ENCODE measurements at places on chromosomes 1 and 21.

GRCh38 chr1:73382966-73383365, 815.0 kb downstream of the LRRIQ3 start:
- no peak for DNase-seq

GRCh38 chr1:95437011-95437410, 203.0 kb downstream of the RWDD3 start:
- DNase-seq, result no peak

- no peak for DNase-seq
Measured at GRCh38 chr21:38729754-38730379, 75.9 kb upstream of the ETS2 start.

GRCh38 chr1:110610084-110610483, 3.9 kb upstream of the KCNA2 start:
- no peak for DNase-seq

DNA sequence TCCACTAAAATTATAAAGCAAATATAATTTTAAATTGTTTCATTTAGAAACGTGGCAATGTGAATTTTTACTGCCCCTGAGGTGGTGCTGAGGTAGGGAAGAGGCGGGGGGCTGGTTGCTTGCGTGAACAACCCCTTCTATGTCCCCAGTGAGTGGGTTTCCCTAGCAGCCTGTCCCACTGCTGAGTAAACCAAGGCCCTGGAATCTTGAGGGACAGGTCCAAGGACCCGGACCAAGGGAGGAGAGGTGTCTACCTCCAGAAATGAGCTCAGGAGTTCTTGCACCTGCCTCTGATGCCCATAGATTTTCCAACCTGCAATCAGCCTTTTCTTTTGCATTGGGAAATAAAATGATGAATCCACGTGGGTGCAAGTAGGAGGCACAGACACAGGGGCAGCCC, 649 bp upstream of the LDLRAD1 start:
- no peak for DNase-seq

DNA sequence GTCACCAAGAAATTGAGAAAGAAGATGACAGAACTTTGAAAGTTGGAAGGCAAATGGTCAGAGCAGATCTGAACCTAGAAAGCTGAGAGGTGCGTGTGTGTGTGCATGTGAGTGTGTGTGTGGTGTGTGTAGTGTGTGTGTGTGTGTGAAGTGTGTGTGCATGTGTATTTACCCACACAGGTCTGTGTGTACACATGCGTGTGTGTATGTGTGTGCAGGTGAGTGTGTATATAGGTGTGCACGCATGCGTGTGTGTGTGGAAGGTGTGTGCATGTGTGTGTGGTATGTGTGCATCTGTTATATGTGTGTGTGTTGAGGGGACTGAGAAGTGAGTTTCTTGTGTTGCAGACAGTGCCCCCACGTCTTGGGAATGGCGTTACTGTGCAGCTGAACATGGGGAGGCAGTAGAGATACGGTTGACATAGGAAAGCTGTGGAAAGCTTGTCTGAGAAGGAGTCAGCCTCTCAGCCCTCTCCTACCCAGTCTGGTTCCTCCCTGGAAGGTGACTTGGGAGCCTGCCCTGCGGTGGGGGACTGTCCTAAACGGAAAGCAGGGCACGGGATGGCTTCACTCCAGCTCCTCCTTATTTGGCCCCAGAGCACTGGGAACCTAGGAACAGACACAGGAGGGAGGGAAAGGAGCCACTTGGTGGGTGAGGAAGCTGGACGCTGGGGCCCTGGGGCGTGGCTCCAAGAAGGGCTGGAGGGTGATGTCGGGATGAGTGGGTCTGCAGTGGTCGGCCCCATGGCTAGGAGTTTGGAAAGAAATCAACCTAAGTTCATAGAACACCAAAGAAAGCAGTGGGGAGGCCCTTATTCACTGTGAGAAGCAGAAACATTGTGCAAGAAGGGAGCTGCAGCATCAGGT, 97.2 kb downstream of the PCBP3 start:
- no peak for DNase-seq

DNA sequence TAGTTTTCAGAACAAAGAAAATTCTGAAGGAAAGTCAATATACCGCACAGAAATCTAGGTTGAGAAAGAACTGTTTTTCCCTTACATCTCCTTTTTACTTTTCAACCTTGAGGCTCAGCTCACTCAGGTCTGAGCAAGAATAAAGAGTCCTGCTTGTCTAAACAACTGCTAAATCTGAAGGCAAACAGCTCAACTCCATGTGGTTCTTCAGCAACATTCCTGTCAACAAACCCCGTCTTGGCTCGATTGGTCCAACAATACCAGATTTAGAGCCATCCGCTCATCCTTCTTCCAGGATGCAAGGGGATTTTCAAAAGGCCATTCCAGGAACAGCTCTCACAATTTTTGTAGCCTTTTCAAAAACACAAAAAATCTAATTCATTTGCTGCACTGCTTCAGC, 119.8 kb downstream of the HLCS start:
- no peak for DNase-seq

DNA sequence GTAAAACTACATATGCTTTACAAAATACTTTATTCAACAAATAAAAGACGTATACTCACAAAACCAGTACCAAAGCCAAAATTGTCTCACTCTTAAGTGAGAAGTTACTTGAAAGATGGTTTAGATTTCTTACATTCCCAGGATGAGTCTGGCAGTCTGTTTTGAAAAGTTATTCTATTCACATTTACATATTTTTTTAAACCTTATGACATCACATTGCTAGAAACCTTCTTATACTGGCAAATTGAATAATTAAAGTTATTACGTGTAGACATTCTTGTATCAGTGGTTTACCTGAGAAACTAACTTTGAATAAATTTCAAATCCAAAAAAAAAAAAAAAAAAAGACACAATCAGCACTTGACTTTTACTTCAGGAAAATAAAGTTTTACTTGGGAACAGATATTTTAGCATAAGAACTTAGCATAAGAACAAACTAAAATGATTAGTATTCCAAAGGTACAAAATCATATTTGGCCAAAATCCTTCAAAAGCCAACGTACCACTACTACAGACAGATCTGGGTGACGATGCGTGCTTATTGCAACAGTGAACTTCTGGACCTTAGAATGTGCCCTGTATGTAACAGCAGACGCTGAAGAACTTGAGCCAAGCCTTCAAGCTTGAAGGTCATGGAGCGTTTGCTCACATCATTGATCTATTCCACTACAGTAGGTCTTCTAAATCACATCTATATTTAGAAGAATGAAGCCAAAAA, 2.5 kb downstream of the CDC42BPA start:
- peak; percentile 14 for DNase-seq

- no peak for DNase-seq
Measured at GRCh38 chr1:7644086-7644485, 127.0 kb upstream of the VAMP3 start.

DNA sequence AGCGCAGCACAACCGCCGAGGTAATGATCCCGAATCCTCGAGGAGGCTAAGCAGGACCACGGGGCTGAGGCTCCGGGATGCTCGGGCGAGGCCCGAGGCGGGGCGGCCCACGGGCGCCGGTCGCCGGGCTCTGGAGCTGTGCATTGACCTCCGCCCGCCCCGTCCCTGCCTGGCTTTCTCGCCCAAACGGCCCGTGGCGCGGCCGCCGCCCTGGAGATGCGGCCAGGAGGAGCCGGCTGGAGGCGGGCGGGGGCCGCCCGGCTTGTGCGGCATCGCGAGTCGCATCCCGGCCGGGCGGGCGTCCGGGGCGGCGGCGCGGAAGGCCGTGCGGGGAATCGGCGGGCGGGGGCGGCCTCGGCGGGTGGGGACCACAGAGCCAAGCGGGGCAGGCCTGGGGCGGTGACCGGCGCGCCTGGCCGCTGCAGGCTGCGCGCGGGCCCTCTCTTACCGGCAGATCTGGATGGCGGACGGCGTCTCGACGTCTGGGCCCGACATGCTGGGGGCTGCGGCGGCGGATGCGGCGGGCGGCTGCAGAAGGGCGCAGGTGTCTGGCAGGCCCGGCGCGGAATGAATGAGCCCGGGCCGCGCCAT, 663 bp downstream of the ACOT7 start:
- DNase-seq, result no peak

DNA sequence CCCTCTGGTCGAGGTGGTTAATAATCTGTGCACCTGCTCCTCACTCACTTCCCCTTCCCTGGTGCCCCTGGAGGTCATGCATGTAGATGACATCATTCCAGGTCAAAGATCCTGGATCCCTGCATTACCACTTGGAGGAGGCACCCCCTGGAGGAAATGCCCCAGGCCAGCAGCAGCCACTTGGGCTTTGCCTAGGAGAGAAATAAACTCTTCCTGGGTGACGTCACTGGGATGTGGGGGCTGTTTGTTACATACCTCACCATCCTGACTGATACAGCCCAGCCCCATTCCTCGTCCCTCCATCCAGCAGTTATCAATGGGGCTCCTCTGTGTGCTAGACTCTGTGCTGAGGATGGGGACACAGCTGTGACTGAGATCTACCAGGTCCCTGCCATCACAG, 433.6 kb downstream of the PTPRU start:
- no peak for DNase-seq

GRCh38 chr21:45995686-45996179, 14.2 kb downstream of the COL6A1 start:
- DNase-seq, result no peak

DNA sequence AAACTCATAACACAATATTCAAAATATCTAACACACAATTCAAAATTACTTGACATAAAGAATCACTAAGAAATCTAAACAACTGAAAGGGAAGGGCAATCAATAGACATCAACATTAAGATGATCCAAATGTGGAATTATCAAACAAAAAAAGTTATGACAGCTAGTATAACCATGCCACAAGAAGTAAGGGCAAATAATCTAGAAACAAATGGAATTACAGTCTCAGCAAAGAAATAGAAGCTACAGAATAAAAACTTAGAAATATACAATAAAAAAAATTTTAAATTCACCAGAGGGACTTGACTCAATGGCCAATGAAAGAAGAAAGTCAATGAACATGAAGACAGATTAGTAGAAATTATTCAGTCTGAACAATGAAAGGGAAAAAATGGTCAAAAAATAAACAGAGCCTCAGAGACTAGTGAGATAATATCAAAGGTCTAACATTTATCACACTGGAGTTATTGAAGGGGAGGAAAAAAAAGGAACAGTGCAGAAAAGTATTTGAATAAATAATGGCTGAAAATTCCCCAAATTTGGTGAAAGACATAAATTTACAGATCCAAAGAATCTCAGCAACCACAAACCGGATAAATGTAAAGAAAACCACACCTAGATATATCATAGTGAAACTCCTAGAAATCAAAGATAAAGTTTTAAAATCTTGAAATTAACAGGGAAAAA, 41.8 kb downstream of the BARHL2 start:
- DNase-seq, result no peak

- peak; percentile 76 for DNase-seq
Measured at GRCh38 chr1:177945943-177946650, 23.8 kb downstream of the SEC16B start.

DNA sequence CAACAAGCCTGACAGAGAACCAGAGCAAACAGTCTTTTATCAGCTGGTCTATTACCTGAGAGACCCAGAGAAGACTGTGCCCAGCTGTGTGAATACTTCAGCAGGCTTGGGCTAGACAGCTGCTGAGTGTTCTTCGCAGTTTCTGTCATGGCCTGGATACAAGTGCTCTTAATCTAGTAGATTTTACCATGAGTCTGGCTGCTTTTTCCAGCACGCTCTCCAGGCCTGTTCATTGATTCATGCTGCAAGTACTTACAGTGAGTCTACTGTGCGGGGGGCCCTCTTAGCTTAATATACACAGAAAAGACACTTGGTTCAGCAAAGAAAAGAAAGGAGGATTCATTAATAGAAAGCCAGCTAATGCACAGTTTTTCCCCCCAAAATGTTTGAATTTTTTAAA, 48.5 kb downstream of the RGS7 start:
- no peak for DNase-seq

All from NCI-H526 (cell line).